B cell (primary cell): ENCODE measurements at places on chromosomes 7 and 10. TPM values are rescaled to one million over a fixed set of nuclear protein-coding genes. Genes with fewer than 3 reads are reported as not detected.

The ASB15 gene
- polyA plus RNA-seq: not detected in 2 replicates

The FGFR2 gene
- polyA plus RNA-seq: not detected in 2 replicates

The SPDYE16 gene
- polyA plus RNA-seq: 0.22 and 0.34 TPM in 2 replicates

The FAM25G gene
- not detected in 2 replicates for polyA plus RNA-seq

The SPDYE8 gene
- not detected in 2 replicates for polyA plus RNA-seq

The CALML5 gene
- not detected in 2 replicates for polyA plus RNA-seq

The RASSF4 gene
- 1.4 and 1.9 TPM in 2 replicates for polyA plus RNA-seq

The POM121C gene
- 27.0 and 37.8 TPM in 2 replicates for polyA plus RNA-seq

The LDB3 gene
- polyA plus RNA-seq: 0.01 TPM in 1 of 2 replicates, not detected in the other

The FFAR4 gene
- not detected in 2 replicates for polyA plus RNA-seq

The ADAM8 gene
- polyA plus RNA-seq: 196 and 228 TPM in 2 replicates

The CHN2 gene
- 0.74 and 1.4 TPM in 2 replicates for polyA plus RNA-seq

The CYP3A5 gene
- polyA plus RNA-seq: not detected in 2 replicates
